ENCODE measurements at places on chromosomes 7 and 10.

GRCh38 chr7:150314639-150315239 is 8.4 kb upstream of the LRRC61 start:
- H3K36me3 ChIP-seq, result no peaks in the 10 kb centered on the region
- no peak for DNase-seq
- no peaks in the 10 kb centered on the region for H3K27me3 ChIP-seq

DNA sequence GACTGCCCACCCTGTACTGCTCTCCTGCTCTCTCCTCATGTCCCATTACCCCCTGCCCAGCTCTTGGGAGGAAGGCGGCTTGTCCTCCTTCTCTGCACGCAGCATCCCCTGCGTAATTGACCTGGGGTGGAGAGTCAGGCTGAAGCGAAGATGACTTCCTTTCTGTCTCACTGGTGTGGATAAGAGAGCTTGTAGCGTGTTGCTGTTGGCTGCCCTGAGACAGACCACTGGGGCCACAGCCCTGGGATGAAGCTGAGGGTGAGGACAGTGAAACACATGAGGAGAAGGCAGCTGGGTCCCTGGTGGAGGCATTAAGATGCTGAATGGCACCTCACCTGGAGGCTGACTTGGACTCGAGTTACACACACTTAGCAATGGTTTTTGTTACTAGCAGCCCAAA is 310.3 kb upstream of the ZNF32 start:
- H3K27me3 ChIP-seq, result no peaks in the 10 kb centered on the region
- no peak overlapping the region for H3K4me3 ChIP-seq
- no peak for DNase-seq
- no peaks in the 10 kb centered on the region for H3K4me1 ChIP-seq

DNA sequence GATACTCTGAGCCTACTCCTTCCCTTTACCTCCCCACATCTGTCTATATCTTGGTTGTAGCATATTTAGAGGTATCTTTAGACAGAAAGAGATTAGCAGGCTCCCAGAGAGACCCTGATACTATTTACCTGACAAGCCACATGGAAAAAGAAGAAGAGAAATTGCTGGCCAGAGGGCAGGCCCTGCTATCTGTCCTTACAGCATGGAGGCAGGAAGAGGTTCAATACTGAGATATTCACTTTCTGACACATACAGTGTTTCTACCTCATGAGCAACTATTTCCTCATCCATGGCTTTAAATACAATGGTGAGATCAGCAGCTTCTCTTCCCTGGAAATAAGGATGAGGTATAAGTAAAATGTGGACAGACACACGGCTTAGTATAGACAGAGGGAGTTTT is 33.9 kb upstream of the TSPAN13 start:
- H3K4me1 ChIP-seq, result no peaks in the 10 kb centered on the region
- DNase-seq, result no peak
- H3K27me3 ChIP-seq, result no peaks in the 10 kb centered on the region
- H3K36me3 ChIP-seq, result no peaks in the 10 kb centered on the region

DNA sequence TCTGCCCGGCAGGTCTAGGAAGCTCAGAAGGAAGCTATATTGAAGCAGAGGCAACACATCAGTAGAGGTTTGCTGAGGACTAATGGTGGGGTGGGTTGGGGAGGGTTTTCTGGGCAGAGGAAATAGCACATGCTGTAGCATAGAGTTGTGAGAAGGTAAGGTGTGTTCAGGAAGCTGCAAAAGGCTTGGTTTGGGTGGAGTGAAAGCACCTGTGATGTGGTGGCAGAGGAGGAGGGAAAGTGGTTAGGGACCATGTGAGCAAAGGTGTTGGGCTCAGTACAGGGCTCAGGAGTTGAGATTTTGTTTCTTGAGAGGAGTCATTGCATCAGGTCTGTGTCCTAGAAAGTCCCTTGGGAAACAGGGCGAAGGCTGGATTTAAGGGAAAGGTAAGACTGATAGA is 294.6 kb downstream of the SORCS3 start:
- H3K4me3 ChIP-seq, result no peak overlapping the region
- H3K27me3 ChIP-seq, result no peaks in the 10 kb centered on the region
- no peak overlapping the region for H3K27ac ChIP-seq
- no peaks in the 10 kb centered on the region for H3K36me3 ChIP-seq
- DNase-seq, result peak; percentile 6
- H3K4me1 ChIP-seq, result no peaks in the 10 kb centered on the region

- DNase-seq, result no peak
- H3K4me3 ChIP-seq, result no peak overlapping the region
- H3K4me1 ChIP-seq, result no peaks in the 10 kb centered on the region
- H3K36me3 ChIP-seq, result no peaks in the 10 kb centered on the region
These were observed 54.9 kb upstream of the TMEM273 start for GRCh38 chr10:49243139-49243538.

DNA sequence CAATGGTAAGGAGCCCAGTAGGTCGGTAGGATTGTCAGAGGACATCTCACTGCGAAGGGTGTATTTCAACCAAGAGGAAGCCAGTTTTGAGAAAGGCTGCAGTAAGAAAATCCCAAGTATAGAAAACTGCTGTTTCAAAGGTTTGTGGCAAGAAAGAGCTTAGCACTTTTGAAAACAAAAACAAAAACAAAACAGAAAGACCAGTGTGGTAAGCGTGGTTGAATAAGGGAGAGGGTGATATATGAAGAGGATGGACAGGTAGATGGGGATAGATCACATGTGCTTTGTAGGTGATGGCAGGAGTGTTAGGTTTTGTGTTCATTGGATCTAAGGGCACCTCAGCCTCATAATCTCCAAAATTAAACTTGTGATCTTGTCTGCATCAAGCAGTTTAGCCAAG is 141.6 kb upstream of the WNT16 start:
- no peak overlapping the region for H3K4me3 ChIP-seq
- H3K36me3 ChIP-seq, result no peaks in the 10 kb centered on the region
- H3K4me1 ChIP-seq, result peaks cover 12% of the 10 kb centered on the region
- peak overlapping the region; percentile 6 for H3K27ac ChIP-seq

GRCh38 chr7:57384380-57384779 is 65.6 kb upstream of the ZNF716 start:
- H3K27ac ChIP-seq, result no peak overlapping the region
- no peak for DNase-seq
- no peak overlapping the region for H3K4me3 ChIP-seq
